ENCODE measurements at places on chromosomes 1 and 21.

DNA sequence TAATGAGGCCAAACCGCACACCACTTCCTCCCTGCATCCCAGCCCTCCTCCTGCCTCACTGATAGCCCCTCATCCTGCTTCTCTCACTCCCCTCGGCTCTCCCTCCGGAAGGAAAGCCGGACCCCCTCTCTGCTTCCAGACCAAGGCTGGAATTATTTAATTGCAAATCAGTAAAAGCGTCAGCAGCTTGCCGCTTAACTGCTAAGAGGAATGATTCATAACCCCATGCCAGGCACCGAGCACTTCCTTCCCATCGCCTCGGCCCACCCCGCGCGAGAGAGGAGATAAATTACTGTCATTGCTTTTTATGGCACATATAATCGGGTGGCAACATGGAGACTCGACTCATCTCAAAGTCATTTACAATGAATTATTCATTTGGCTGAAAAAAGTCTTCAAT, 77.3 kb downstream of the UBIAD1 start:
- no peak for DNase-seq

DNA sequence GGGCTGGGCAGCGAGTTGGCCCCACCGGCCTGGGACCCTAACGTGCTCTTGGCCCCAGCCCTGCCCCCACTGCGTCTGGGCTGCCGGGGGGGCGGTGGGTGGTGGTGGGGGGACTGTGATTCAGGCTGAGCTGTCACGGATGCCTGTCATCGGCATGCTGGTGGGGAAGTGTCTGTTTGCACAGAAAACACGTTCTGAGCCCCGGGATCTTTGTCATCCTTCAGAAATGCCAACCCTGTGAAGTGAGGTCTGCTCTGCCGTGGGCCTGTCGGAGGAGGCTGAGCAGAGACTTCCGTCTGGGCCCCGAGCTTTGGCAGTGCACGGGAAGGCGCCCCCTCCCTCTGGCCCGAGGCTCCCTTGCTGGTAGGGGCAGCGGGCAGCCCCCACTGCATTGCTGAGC, 24.3 kb upstream of the PLCH2 start:
- no peak for DNase-seq

GRCh38 chr1:115228191-115228590, 109.9 kb downstream of the NGF start:
- no peak for DNase-seq

DNA sequence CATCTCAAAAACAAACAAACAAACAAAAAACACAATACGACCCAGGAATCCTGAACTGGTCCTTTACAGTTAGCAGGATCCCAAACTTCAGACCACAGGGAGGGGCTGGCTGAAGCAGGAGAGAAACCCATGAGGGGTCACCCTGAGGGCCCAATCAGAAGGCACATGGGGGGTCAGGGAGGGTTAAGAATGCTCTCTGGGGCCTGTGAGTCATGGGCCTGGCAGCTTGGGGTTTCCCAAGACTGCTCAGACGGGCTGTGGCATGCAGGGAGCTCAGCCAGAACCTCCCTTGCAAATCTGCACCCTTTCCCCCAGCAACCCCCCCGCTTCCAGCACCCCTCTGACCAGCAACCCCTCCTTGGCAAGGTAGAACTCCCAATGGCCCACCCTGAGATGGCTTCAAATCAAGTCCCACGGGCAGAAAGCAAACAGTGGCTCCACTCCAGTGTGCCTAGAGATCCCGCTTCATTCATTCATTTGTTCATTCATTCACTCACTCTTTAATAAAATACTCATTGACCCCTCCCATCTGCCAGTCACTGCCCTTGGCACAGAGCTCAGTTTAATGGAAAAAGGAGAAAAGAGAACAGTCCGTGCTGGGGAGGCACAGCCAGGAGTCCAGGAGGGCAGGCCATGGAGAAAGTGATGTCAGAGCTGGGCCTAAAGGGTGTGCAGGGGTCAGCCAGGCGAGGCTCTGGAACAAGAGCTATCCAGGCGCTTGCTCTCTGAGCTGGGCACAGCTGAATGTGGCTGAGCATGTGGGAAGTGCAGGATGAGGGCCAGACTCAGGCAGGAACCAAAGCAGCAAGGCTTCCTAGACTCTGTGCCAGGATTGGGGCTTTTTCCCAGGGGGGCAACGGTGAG, 8.2 kb downstream of the UQCRHL start:
- DNase-seq = no peak

DNA sequence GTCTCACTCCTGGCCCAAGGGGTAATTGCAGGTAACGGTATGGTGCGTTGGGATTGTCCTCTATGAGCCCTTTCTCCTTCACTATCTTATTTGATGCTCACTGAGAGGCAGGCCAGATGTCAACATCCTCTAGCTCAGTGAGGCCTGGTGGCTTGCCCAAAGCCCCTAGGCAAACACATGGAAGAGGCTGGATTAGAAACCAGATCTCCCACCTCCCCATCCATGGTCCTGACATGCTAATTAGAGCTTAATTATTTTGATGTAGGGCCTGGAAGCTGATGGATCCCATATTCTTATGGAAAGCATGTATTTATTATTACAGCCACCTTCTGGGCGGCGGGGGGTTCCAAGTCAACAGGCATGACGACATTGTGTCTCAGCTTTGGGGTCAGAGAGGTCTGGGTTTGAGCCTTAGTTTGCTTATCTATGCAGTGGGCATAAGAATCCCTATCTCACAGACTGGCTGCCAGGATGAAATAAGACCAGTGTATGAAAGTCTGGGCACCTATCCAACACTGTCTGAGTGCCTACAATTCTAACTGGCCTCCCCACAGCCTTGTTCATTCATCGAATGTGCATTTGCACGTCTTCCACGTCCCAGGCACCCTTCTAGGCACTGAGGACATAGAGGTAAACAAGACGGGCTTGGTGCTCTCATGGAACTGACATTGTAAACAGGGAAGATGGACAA, 6.2 kb downstream of the SMPDL3B start:
- no peak for DNase-seq

DNA sequence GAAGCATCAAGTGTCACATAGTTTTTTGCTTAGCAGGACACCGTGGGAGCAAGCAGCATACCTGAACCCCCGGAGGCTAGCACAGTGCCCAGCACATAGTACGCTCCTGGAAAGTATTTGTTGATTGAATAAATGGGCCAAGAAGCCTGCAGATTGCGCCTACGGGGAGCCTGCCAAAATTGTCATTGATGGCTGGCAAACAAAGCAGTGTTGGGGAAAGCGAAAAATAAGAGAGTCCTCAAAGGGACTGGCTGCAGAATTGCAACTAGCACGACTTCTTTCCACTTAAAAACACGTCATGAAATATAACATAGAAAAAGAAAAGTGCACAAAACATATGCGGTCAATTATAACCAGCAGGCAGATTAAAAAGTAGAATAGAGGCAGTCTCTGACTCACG, 125.2 kb upstream of the GALNT2 start:
- DNase-seq = no peak

DNA sequence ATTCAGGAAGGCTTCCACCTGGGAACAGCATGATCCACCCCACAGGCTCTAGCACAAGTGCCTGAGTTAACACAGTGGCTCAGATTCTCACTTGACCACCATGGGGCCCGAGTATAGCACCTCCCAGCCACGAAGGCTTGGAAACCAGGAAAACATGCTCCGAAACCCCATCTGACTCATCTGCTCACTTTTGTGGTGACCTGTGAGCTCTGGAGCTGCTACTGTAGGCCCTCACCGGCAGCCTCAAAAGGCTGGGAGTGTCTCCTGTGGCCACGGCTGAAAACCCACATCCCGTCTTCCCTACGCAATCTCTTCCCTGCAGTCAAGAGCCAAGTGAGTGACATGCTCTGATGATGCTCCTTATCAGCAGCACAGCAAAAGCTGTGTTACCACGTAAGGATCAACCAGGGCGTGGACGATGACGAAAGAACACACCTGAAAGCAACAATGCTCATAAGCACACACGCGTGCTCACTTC, 81.4 kb downstream of the TGFBR3 start:
- peak; percentile 86 for DNase-seq

DNA sequence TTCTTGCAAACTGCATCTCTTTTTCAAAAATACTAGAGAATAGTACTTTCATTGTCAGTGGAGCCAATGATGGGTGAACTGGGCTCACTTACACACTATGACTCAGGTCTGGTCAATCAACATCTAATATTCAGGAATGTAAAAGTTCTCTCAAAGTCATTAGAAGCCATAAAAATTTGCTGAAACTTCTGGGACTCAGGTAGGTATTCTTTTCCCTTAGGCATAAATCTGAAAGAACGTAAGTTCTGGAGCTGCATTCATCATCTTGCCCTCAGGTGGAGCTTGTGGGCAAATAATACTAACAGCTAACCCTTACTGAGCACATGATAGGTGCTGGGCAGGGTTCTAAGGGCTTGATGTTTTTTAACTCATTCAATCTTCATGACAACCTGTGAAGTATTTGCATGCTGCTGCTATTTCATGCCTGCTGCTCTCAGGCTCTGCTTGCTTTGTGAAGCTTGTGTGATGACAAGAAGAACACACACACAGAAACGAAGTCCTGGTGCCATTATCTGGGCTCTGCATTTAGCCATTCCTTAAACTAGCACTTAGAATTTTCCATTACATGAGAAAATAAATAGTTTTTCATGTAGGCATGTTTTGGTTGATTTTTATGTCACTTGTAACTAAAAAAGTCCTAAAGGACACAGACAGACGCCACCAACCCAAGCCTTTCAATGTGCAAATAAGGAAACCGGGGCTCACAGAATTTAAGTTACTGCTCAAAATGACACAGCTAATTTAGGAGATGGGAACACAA, 394.2 kb upstream of the LYPLAL1 start:
- no peak for DNase-seq

- DNase-seq = no peak
Measured at GRCh38 chr1:36525166-36525565, 42.5 kb upstream of the CSF3R start.

- DNase-seq = no peak
Measured at GRCh38 chr1:68331117-68331865, 99.0 kb upstream of the WLS start.

GRCh38 chr1:183730886-183731573, 73.9 kb upstream of the RGL1 start:
- no peak for DNase-seq

GRCh38 chr1:109253803-109254620, 4.7 kb downstream of the CELSR2 start:
- no peak for DNase-seq

DNA sequence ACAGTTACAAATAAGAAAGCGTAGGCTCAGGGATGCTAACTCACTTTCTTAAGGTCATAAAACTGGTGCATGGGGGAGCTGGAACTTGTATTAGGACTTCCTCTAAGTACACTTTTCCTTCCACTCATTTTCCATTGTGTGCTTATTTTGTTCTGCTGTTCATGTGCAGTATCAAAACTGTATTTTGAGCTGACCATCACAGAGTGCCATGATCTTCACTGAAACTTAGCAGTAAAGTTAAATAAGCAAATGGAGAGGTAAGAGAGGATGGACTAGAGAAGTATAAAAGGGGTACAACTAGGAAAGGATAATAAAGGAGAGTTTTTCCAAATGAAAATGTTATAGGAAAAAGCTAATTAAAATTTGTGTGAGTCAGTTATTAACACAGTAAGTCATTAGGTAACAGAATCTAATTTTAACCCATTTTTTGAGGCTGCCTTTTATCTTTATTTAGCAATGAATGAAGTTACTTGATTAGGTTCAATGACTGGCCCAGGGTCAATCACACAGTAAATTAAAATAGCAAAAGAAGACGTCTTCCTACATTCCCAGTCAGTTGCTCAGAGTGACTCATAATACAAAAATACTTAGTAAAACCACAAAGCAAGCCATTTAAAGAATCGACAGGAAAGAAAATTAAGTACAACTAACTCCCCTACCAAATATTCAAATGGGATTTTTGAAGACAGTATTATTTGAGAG, 165.8 kb upstream of the C1orf105 start:
- DNase-seq = no peak

DNA sequence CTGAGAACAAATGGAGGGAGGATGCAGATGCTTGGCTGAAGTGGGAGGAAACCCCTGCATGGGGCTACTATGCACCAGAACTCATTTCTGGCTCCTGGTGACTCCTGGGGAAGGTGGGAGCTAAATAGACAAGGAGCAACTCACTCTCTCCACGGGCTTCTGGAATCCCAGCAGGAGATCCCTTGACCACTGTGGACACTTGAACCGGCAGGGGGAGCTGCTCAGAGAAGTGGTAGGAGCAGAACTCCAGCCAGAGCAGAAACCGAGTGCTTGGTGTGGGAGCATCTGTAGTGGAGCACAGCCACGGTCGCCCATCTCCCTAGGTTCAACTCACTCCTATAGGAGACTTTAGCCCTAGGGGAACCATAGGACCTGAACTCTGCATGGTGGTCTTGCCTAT, 205.6 kb upstream of the GJB5 start:
- DNase-seq = no peak

DNA sequence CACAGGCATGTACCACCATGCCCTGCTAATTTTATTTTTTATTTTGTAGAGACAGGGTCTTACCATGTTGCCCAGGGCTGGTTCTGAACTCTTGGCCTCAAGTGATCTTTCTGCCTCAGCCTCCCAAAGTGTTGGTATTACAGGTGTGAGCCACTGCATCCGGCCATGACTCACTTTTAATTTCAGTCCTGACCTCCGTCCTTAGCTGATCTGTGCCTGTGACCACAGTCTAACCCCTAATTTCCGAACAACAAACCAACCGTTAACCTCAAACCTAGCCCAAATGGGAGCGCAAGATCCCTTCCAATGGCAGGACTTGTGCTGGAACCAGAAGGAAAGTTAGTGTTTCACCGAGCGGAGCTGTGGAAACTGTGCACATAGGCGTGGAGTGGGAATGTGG, 29.3 kb upstream of the MAN1C1 start:
- no peak for DNase-seq
